ENCODE measurements at places on chromosomes 4 and X.
A peak's percentile ranks its signal among the peaks of the same experiment; 100 is the strongest.

DNA sequence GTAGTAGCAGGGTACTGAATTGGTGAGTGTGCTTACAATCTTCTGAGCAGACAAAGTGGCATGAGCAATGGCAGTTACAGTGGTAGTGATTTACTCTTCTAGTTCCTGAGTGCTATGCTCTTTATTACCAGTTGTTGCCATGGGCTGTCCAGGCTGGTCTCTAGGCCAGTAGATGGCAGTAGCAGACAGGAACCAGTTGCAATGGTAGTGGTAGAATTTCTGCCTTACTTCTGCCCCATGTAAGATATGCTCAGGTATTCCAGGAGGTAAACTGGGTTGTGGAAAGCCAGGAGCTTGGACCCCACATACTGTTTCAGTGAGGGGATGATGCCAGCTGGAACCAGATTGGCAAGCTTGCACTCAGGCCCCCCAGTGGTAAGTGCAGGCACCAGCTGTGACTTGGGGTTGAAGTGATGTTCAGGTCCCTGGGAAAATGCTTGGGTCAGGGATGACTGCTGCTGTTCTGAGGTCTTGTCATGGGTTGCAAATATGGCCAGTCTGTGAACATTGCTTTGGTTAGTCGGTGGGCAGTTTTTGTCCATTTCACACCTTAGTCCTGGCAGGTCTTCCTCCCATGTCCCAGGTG lies 63.0 kb upstream of the ZXDB start:
- DNase-seq: no peak

- DNase-seq: peak; percentile 60
These were observed 61.0 kb downstream of the STX18 start for GRCh38 chr4:4480685-4481398.

DNA sequence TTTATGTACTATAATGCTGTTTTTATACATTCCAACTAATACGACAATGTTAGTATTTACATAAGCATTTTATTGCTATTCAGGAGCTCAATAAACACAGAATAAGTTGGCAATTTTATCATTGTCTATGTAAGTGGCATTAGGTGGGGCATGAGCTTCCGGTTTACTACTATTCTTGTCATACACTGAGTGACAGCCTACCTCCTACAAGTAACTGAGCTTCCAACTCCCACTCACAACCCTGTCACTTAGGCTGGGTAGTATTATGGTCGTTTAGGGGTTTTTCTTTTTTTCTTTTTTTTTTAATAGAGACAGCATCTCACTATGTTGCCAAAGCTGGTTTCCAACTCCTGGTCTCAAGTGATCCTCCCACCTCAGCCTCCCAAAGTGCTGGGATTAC lies 7.4 kb downstream of the PPID start:
- DNase-seq: no peak

DNA sequence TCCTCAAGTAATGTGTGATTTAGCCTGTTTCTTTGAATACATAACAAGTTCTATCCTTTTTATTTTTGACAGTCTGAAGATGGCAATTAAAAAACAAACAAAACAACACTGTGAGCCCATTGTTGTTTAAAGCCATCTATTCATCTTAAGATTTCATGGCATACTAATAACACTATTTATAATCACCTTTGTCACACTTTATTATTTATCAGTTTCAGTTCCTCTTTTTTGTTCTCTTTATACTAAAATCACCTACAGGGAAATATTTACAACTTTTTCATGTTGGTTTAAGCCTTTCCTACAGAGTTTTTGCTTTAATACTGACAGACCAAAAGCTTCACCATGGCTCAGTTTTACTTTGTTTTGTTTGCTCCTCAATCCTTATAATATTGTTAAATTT lies 247.4 kb upstream of the CTSO start:
- no peak for DNase-seq

DNA sequence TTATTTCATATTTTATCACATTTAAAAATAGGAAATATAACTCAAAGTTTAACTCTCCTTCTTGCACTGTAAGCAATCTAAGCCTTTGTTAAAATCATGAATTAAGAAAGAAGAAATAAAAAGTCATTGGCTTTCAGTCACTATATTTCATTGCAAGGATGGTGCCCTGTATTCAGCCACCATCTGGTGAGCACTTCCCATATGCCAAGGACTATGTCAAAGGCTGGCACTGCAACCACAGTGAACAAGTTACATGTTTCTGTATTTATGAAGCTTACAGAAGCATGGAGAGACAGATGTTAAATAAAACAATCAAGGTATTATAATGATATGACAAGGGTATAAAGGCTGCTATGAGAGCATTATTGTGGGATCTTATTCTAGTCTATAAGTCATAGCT lies 68.6 kb downstream of the PRKG2 start:
- DNase-seq: no peak

DNA sequence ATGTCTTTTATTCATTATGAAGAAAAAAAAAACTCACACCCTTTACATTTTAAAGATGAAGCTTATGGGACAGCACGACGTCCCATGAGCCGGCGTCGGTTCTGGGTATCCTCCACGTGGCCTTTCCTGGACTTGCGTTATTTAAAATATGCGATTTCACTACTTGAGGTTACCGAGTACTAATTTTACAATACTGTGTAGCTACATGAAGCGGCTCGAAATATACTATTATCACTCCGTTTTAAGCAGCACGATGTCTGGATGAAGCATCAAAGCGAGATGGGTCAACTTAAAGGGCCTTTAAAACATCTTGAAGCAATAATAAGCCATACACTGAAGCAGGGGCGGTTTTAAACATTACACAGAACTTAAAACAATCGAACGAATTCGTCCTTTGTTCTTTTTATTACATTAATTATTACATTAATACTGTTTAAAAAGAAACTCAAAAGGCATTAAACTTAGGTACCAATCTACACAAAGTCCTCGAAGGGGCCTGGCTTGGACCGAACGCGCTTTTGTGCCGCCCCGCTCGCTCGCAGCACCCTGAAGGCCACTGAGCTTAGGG lies 1.4 kb upstream of the KLF3 start:
- no peak for DNase-seq

DNA sequence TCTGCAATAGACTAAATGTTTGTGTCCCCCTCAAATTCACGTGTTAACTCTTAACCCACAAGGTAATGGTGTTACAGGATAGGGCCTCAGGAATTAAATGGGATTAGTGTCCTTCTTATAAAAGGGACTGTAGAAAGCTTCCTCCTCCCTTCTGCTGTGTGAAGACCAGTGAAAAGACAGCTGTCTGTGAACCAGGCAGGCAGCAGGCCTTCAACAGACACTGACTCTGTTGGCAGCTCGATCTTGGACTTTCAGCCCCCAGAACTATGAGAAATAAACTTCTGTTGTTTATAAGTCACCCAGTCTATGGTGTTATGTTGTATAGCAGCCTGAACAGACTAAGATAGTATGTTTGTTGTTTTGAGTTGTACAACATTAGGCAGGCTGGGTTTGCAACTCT lies 208.1 kb downstream of the GBA3 start:
- no peak for DNase-seq

DNA sequence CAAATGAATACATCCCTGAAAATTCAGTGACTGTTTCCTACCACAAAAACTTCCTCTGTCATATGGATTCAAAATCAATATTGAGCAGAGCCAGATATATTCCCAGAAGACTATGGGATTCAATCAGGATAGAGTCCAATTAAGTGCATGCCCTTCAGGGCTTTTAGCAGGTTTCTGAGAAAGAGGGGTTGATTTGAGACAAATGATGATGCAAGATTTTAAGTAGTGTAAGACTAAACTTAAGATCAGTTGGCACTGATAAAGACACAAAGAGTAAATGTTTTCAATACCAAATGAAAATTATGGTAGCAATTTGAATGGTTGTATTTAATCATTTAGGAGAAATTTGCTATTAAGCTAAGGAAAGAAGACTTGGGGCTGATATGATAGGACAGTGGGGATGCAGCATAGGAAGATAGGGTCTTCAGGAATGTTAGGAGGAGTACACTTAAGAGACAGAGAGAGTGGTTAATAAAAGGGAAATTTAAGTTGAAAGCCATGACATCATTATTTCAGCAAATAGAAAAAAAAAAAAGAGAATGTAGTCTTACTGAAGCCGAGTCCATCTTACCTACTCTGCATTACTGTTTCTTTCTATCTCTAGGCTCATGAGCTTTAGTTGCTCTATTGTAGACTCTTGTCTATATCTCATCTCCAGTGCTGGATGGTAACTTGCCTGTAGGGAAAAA lies 32.0 kb upstream of the XK start:
- DNase-seq: no peak

DNA sequence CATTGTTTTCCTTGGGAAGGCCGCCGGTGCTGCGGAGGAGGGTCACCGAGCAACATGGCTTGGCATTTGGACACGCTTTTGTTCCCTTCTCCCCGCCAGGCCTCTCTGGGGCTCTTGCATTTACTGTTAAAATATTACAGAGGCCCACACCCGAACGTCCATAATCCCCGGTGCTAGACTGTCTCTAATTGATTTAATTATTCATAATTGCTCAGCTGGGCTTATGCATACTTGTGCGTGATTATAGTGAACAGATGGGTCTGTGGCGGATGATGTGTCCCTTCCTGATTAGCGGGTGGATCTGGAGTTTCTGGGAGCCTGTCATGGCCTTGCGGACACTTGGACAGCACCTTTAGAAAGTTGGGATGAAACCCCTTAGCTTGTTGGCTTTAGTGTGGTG lies 100.2 kb upstream of the MSX1 start:
- no peak for DNase-seq

All from anterior cingulate cortex (tissue), 58 donors.